ENCODE measurements at places on chromosomes 2 and 18.

DNA sequence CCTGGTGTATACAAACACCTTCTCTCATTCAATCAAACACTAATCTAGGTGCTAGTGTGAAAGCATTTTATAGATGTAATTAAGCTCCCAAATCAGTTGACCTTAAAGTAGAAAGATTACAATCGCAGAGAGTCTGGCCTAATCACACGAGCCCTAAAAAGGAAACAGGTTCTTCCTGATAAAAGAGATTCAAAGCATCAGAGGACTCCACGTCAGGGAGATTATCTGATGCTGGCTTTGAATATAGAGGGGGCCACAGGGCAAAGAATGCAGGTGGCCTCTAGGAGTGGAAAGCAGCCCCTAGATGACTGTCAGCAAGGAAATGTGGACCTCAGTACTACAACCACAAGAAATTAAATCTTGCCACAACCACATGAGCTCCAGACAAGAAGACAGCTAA lies 28.2 kb upstream of the ZC3H15 start:
- no peak for DNase-seq

DNA sequence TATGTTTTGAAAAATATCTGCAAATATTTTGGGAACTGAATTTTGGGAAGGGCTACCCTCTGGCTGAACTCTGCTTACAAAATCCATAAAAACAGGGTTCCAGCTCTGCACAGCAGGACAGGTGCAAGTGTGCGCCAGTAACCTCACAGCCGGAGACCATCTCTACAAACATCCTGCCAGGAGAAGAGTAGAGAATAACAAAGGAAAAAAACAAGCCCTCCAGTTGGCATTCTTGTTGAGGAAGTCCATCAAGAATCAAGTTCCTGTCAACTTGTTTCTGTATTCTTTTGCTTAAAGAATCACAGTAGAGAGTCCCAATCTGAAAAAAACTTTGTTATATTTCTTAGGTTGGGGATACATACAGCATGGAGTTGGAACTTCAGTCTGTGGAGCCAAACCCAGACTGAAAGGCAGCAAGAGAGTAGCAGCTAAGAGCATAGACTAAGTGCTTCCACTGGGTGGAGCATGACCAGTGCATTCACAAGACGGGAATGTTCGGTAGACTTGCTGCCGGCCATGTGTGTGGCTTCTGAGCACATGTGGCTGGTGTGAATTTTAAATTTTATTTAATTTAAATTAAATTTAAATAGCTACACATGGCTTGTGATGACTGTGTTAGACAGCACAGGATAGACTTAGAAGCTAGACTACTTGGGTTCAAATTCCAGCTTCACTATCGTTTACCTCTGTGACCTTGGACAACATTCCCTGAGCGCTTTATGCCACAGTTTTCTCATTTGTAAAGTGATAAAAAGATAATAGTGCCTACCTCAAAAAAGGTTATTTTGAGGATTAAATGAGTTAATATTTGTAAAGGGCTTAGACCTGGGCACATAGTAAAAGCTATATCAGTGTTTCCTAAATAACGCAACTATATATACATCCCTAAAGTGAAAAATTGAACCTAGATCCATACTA lies 41.9 kb downstream of the SPTBN1 start:
- DNase-seq, result no peak

DNA sequence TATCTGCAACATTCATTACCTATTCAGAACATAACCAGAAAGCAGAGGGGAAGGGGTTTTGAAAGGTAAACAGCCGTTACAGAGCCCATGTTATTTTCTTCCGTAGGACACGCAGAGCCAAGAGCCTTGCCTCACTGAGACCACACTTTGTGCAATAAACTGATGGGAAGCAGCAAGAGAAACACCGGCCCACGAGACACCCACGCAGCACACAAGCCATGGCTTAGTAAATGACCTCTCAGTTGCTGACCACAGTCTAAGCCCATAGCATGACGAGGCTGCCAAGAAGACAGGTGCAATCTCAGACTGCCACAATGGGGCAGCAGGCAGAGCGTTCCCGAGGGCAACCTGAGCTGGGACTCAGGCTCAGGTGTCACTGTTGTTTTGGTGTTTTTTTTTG lies 59.6 kb downstream of the CABYR start:
- DNase-seq, result no peak

DNA sequence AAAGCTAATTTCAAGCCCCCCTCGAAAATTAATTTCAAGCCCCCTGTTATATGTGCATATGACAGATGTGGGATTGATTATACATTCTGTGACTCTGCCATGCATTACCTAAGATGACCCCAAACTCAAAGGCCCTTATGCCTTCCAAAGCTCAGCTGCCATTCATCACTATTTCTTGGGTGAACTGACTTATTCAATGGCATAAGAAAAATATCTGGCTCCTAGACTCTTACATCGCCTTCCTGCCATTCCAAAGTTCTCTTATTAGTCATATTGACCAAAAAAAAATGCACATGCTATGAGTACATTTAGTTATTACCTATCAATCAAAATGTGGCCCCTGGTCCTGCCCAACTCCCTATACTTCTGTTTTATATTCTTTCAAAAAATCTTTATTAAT lies 291.8 kb upstream of the CHAC2 start:
- no peak for DNase-seq

DNA sequence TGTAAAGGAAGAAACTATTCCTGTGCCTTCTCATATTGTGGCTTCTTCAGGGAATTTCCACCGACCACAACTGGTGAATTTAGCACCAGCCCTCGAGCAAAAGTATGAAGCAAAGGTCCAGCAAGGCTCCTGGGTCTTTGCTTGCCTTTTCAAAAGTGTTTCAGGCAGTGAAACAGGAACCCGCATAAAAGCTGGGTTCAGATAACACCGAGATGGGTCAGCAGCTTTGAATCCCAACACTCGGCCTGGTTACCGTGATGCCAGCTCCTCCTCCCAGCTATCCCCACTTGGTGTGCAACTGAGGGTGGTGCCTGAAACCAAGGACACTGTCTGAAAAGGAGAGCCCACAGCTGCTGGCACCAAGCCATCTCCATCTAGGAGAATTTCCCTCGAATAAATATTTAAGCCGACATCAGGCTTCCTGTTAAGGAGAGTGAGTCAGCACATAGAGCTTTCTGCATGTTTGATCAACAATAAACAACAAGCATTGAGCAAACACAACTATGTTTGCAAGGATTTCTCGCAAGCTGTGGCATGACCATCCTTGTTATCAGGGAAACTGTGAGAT lies 69.5 kb downstream of the ANTXR1 start:
- no peak for DNase-seq

- no peak for DNase-seq
Observed at GRCh38 chr2:66240286-66240685, 194.6 kb upstream of the MEIS1 start.

DNA sequence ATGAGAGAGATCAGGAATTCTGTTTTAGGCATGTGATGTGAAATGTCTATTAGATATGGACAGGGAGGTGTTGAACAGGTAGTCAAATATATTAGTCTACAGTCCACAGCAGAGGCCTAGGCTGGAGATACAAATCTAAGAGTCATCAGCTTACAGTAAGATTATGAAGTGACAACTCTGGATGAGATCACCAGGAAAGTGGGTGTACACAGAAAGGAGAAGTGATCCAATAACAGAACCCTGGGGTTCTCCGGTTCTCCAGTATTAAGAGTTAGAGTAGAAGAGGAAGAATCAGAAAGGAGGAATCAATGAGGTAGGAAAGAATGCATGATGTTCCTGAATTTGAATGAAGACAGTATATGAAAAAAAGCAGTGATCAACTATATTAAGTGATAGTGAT lies 362.3 kb downstream of the FIGN start:
- DNase-seq, result no peak

Data from NCI-H1436 (cell line).